CD4-positive, alpha-beta T cell treated with Interleukin-2 at 100 ng/mL for 4 hours (primary cell): ENCODE measurements at places on chromosomes 3 and 15.

DNA sequence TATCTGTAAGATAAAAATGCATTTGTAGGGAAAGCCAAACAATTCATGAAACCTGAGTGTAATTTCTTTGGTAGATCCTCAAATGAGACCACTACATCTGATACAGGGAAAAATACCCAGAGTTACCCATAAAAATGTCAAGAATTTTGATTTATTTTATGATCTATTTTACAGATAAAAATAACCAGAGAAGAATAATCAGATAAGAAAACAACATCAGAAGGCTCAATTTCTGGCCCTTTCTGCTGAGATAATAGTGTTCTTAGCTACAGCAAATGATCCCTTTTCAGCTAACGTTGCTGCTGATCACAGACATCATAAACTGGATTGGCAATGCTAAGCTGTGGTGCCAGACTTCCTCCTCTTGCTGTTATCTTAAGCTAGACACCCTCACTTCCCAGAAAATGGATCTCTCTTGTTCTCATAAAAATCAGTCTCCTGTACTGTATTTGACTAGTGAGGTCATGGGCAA lies 21.3 kb upstream of the TMEM108 start:
- no peak for DNase-seq

GRCh38 chr3:73314151-73314951 lies 252.9 kb downstream of the EBLN2 start:
- DNase-seq, result no peak

DNA sequence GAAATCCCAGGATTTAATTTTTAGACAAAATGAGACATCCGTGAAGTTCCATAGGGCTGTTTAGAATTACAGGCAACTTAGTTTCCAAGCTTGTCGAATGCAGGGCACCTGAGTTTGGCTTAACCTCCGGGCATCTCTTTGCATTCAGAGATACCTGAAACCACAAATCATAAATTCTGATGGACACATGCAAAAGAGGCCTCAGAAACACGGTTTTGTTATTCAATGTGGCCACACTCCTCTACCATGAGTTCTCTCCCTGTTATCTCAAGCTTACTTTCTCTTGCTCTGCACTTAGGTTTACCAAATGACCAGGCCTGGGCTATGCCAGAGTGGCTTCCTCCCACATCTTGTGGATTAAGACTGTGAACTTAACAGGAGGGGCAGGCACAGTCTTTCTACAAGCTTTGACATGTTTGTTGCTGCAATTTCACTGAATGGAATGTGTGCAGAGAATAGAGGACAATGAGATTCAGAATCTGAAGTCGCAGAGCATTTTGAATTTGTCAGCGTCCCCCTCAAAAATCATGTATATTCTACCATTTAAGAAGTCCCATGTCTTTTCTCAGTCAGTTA lies 137.7 kb downstream of the TPRG1 start:
- no peak for DNase-seq

- DNase-seq, result no peak
These were observed 92.6 kb downstream of the ALDH1A2 start for GRCh38 chr15:57972864-57973263.

- DNase-seq, result no peak
These were observed 453.1 kb downstream of the NSUN3 start for GRCh38 chr3:94515983-94516382.

- DNase-seq, result no peak
These were observed 4.5 kb downstream of the SMC4 start for GRCh38 chr3:160403796-160404470.

DNA sequence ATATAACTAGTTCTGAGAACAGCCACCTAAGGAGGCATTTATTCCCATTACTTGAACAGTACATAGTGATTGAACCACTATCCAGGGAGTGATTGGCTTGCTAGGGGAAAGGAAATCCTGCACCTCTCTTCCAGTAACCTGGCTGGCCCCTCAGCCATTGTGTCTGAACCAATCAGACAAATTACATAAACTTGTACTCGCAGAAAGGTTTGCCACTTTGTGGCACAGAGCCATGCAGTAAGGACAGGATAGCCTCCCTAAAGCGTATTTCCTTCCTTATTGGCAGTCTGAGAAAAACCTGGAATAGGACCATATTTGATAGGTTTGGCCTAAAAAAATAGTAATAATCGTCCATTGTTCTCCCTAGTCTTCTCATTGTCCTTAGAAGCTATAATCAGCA lies 19.0 kb downstream of the CMSS1 start:
- DNase-seq, result no peak

GRCh38 chr3:24184528-24185176 lies 239.6 kb downstream of the NR1D2 start:
- no peak for DNase-seq

DNA sequence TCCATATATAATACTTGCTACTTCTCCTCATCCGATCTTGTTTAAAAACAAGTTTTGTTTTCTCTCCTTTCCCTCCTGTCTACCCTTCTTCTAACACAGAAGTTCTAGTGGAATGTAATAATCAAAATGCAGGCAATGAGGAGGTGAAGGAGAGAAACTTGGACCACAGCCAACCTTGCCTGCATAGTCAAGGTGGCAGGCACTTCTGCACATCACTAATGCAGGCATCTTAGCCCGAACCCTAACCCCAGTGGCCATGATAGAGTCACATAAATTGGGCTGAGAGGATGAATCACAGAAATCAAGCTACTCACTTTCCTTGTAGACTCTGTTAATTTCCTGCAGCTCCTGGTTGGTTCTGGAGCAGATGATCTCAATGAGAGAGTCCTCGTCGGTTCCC lies 41.0 kb downstream of the ANXA2 start:
- no peak for DNase-seq

DNA sequence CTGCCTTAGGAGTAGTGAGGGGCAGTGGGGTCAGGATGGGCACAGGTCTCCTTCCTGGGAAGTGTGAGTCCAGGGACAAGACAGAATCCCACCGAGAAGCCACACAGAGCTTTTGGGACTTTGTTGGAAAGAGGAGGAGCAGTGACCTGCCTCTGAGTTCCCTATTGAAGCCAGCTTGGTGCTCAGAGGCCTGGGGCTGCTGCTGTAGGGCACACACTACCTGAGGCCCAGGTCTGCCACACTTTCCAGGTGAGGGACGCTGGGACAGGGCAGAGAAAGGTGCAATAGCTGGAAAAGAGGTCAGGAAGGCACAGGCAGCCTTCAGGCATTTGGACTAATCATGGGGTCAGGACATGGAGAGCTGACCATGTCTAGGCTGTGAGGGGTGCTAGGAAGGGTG lies 67.7 kb downstream of the SCN5A start:
- no peak for DNase-seq

DNA sequence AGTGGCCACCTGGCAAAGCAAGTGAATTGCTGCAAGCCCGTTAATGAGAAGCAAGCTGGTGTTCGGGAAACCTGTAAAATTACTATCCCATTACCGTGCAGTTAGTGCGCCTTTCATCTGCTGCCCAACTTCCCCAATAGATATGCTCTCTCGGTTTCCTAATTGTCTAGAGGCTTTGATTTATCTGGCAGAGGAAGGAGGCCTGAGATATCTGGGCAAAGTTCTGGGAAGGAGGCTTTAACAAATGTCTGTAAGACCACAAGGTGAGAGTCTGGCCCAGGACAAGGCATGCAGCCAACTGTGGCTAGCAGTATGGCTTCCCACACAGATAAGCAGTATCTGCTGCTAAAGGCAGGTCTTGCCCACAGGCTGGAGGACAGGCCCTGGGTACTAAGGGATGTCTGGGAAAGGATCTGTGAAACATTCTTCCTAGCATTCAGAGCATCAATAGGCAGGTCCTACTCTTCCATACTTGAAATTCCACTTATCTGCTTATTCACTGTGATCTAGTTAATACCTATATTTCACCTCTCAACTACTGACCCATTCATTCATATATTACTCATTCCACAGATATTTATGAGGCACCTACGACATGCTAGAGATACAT lies 130.0 kb upstream of the SLC2A2 start:
- no peak for DNase-seq

- DNase-seq, result no peak
These were observed 19.6 kb upstream of the OR5K4 start for GRCh38 chr3:98333989-98334606.

GRCh38 chr3:133294253-133294652 lies 105.6 kb upstream of the BFSP2 start:
- no peak for DNase-seq

GRCh38 chr15:88708655-88709054 lies 69.8 kb downstream of the ISG20 start:
- no peak for DNase-seq

GRCh38 chr15:70504299-70504951 lies 258.9 kb downstream of the UACA start:
- DNase-seq, result no peak

DNA sequence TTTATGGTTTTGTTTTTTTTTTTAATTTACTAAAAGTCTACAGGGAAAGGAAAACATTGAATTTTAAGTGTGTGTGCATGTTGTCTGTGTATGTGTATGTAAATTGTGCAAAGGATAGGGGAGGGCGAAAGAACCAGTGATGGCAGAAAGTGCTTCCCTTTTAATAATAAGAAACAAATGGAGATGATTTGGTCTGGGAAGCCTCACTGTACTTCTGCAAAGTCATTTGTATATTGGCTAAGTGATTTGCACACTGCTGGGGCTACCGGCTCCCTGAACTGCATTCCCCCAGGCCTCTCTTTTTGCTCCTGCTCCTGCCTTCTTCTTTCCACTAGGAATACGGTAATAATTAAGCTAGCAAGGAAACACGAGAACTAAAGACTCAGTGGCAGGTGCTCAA lies 101.2 kb downstream of the CD47 start:
- no peak for DNase-seq

- DNase-seq, result no peak
These were observed 155.2 kb upstream of the UBE2E1 start for GRCh38 chr3:23650371-23651140.

- peak; percentile 16 for DNase-seq
These were observed 62.0 kb upstream of the BCL6 start for GRCh38 chr3:187807086-187807862.

DNA sequence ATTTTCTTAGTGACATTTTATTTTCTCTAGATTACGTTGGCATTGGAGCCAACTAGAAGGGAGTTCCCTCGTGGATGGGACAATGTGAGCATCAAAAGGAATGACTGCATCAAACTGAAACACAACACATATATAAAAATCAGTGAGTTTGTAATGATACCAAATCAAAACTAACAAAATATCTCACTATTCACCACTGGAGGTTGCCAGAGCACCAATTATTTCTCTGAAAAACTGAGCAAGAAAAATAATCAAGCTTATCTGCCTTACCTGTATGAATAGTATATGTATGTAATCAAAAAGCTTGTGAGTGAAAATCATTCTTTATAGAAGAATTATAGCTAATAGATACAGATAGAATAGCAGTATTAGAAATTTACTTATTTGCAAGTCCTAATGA lies 46.8 kb upstream of the OTOL1 start:
- DNase-seq, result no peak

- no peak for DNase-seq
These were observed 10.0 kb upstream of the PAQR5 start for GRCh38 chr15:69288531-69289341.

GRCh38 chr3:47571391-47572175 lies 7.1 kb downstream of the CSPG5 start:
- DNase-seq, result no peak

GRCh38 chr3:15325228-15325627 lies 7.2 kb downstream of the SH3BP5 start:
- no peak for DNase-seq

DNA sequence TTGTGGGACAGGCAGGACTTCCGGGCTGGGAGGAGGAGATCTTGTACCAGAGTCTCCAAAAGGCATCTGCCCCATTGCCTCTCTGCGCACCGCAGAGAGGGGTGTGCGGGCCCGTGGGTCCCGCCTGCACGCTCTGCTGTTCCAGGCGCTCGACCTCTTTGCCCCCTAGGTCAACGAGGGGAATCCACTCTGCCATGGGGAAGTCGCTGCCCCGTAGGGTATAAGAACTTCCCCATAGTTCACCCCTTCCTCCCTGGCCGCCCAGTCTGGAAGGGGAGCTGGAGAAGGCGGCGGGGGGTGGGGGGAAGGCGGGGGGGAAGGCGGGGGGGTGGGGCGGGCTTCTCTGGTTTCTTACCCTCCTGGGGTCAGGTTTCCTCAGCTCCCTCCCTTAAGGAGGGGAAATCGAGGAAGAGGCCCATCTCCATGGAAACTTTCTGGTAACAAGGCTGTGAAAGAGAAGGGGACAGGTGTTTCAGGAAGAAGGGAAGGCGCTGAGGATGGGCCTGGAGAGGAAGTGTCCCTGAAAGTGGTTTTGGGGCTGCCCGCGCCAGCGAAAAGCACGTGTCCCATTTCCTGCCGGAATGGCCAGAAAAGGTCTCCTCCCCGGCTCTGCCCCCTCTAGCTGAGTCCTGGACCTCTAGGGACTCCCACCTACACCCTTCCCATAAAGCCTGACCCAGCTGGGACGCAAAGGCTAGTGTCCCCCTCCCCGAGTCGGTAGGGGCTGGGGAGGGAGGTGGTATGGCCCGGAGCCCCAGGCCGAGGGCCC lies 27.5 kb downstream of the NR1I2 start:
- DNase-seq, result no peak

DNA sequence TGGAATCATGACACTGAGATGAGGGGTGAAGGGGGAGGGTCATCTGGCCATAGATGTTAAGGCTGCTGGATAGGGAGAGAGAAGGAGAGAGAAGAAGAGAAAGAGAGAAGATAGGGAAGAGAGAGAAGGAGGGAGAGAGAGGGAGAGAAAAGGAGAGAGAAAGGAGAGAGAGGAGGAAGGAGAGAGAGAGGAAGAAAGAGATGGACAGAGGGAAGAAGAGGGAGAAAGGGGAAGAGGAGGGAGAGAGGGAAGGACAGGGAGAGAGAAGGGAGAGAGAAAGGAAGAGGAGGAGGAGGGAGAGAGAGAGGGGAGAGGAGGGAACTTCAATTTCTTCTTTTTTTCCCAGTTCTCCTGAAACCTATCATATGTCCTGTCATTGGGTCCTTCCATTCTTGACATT lies 15.1 kb upstream of the RBP1 start:
- DNase-seq, result no peak

DNA sequence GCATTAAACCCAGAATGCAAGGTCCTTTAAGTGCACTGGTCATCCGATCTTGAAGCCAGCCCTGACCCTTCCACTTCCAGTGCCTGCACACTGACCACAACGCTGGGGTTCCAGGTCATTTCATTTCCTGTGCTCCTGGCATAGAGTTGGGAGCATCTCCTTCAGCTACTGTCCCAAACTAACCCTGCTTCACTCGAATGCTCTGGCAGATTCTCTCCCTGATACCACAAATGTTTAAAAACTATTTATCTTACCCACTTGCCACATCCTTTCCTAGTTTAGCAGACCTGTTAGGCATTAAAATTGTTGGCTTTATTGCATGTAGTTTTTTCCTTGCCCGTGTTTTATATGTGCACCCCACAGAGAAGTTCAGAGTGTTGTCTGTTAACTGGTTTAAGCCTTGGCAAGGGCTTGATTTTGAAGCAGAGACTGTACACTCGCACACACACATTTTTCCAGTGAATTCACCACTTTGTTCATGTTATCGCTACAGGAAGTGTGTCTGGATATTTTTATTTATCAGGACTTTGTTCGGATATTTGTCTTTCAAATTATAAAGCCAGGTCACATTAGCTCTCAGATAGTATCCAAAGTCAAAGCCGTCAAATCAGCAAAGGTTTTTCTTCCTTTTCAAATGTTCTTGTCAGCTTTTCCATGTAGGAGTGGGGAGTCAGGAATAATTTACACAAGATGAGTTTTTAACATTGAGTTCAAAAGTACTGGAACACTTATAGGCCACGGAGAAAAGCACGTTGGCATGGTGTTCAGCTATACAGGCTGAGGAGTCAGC lies 77.3 kb downstream of the ABI3BP start:
- DNase-seq, result no peak

- no peak for DNase-seq
These were observed 58.7 kb downstream of the GUCA1C start for GRCh38 chr3:108894981-108895380.
